Stimulated activated CD8-positive, alpha-beta memory T cell treated with anti-CD3 and anti-CD28 coated beads, Interleukin-7, amount 100 ng/mL, for 24 hours (primary cell): ENCODE measurements at places on chromosomes 6 and 20.

- DNase-seq: peak; percentile 58
Observed at GRCh38 chr20:49608752-49609670, 41.1 kb upstream of the PTGIS start.

- no peak for DNase-seq
Observed at GRCh38 chr20:23782366-23782983, 31.7 kb upstream of the CST1 start.

DNA sequence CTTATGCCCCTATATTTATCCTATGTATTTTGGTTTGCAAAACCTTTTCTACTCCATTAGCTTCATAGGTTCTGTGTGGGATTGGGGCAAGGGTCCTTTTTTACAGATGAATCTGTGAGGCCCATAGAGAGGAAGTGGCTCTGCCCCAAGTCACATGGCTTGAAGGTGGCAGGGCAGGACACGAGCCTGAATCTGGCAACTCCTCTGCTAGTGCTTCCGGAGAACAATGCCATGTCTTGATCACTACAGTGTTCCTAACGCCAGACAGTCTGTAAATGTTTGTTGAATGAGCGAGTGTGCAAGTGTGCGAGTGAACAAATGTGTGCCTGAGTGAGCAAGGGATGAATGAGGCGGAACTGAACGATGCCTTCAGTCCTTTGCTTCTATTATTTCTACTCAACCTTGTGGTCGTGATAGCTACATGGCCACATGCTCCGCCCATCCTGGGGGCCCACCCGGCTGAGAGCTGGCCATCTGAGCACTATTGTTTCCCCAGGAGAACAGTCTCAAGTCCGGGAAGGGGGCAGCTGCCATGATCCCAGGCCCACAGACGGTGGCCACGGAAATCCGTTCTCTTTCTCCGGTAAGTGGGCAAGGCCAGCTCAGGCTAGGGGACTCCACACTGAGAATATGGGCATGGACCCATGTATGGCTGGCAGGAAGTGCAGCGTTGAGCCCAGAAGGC lies 17.8 kb upstream of the AAR2 start:
- DNase-seq: no peak

DNA sequence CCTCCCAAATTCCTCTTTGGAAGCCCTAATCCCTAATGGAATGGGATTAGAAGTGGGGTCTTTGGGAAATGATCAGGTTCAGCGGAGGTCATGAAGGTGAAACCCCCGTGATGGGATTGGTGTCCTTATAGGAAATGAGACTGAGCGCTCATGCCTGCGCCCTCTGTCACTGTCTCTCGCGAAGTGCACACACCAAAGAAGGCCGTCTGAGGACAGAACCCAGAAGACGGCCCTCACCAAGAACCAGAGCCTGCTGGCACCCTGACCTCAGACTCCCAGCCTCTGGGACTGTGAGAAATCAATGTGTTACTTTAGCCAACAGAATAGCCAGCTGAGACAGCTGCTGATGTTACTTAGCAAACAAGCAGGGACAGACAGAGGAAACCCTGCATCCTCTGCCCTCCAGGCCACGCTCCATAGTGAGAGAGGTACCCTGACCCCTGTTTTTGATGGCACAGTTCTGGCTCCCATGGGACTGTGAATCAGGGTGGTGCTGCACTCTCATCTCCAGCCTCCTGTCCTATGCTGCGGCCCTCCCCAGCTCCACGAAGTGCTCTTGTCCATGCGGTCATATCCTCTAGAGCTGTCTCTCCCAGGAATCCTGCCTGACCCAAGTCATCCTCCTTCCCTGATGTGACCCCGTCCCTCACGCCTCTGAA lies 369.3 kb downstream of the ZFAND3 start:
- no peak for DNase-seq

DNA sequence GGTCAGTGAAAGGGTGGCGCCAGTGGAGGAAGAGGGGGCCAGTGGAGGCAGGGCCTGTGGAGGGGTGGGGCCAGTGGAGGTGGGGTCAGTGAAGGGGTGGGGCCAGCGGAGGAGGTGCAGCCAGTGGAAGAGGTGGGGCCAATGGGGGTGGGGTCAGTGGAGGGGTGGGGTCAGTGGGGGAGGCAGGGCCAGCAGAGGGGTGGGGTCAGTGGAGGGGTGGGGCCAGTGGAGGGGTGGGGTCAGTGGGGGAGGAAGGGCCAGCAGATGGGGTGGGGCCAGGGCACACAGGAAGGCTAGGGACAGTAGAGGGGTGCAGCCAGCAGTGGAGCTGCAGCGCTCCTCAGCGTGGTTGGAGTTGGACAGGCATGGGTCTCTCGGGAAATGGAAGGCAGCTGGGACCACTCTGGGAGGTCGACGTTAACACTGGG lies 18.7 kb downstream of the ADRM1 start:
- DNase-seq: no peak

- no peak for DNase-seq
Observed at GRCh38 chr20:38202982-38203293, 37.9 kb upstream of the TGM2 start.

GRCh38 chr20:62277253-62277652 lies 25.5 kb upstream of the ADRM1 start:
- DNase-seq: no peak

GRCh38 chr6:10722570-10722819 lies 375 bp upstream of the TMEM14C start:
- no peak for DNase-seq

GRCh38 chr20:47269309-47270165 lies 87.0 kb downstream of the ZMYND8 start:
- DNase-seq: no peak

DNA sequence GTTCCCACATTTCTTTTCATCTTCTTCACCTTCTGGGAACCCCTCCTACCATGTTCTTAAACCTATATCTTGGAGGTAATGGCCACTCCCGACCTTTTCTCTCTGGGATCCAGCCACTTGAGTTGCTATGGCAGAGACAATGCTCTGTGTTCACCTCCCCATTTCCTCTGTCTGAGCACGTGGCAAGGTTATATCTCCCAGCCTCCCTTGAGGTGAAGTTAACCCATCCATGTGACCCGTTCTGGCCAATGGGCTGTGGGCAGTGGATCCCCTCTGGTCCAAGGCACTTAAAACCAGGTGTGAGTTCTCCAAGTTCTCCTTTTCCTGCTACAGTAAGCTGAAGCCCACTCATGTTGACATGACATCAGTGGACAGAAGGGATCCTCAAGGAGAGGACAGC lies 261.4 kb downstream of the LRFN2 start:
- no peak for DNase-seq

DNA sequence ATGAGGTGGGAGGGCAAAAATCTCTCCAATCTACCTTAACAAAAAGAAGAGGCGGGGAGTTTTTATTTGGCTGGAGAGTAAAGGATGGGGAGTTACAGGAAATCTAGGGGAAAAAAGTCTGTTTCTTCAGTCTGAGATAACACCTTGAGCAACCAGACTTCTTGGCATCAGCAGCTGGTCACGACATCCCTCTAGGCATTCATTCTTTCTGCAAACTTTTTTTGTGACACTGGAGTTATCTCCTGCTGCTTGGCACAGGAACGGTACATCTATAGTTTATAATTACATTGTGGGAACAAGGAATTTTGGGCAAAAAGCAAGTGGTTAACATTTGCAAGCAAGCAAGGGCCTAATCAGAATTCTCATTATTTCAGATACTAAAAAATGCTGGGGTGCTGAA lies 50.6 kb upstream of the IFNGR1 start:
- no peak for DNase-seq

DNA sequence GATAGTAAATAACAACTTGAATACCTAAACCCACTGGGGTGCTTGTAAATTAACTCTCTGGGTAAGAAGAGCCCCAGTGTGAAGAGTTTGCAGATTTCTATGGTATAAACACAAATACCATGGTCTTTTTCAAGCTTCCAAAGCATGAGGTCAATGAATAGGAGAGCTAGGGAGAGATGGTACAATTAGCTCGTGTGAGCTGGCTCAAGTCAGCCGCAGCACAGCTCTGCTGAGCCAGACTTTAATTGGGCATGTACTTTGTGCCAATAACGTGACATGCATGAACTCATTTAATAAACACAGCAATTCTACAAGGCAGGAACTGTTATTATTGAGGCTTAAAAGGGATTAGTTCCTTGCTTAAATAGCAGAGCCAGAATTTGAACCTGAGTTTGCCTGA lies 684.2 kb downstream of the KIF16B start:
- no peak for DNase-seq

DNA sequence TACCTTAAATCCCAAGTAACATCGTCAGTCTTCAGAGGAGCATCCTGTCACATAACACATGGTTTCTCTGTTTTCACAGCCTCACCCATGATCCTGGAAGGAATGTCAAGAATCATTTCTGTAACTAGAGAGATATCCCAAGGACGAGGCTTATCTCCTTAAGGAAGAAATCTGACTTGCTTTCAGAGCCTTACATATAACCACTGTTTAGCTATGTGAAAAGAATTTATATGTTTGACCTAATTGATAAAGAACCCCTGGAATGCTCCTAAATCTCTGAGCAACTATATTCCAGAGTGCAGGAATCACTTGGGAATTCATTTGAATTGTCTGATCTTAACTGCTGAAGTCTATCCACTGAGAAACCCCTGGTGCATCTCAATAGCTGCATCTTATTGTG lies 243.1 kb downstream of the ALDH8A1 start:
- no peak for DNase-seq

DNA sequence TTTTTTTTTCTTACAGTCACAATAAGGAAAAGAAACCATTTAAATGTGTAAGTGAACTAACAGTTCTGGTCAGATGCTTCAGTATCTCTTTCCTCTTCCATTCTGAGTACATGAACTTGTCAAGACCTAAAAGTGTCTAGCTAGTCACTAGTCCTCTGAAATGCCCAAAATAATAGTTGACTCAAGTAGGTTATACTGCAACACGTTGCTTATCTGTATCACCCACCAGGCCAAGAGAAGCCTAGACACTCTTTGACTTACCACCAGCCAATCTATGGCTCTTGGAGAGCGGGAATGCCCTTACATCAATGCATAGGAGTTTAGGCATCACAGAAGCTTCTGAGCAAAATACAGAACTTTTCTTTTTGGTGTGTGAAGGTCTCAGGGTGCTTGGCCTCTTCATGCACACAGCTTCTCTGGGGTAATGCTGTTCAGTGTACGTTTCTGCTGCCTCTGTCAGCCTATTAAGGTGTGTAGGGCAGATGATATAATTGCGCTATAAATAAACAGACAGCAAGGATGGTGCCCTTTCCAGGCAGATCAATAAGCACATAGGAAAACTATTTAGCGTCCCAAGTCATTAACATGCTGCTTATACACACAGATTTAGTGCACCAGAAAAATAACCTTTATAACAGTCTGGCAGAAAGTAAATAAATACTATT lies 7.8 kb upstream of the GFOD1 start:
- no peak for DNase-seq

GRCh38 chr6:15402406-15403045 lies 156.7 kb downstream of the JARID2 start:
- DNase-seq: no peak

- no peak for DNase-seq
Observed at GRCh38 chr6:43077333-43077809, 1.3 kb downstream of the PTK7 start.

GRCh38 chr20:1718604-1719384 lies 61.2 kb upstream of the SIRPG start:
- no peak for DNase-seq

- DNase-seq: no peak
Observed at GRCh38 chr6:159490298-159490937, 202.6 kb downstream of the SOD2 start.

- DNase-seq: no peak
Observed at GRCh38 chr20:39878320-39878719, 810.7 kb downstream of the MAFB start.

DNA sequence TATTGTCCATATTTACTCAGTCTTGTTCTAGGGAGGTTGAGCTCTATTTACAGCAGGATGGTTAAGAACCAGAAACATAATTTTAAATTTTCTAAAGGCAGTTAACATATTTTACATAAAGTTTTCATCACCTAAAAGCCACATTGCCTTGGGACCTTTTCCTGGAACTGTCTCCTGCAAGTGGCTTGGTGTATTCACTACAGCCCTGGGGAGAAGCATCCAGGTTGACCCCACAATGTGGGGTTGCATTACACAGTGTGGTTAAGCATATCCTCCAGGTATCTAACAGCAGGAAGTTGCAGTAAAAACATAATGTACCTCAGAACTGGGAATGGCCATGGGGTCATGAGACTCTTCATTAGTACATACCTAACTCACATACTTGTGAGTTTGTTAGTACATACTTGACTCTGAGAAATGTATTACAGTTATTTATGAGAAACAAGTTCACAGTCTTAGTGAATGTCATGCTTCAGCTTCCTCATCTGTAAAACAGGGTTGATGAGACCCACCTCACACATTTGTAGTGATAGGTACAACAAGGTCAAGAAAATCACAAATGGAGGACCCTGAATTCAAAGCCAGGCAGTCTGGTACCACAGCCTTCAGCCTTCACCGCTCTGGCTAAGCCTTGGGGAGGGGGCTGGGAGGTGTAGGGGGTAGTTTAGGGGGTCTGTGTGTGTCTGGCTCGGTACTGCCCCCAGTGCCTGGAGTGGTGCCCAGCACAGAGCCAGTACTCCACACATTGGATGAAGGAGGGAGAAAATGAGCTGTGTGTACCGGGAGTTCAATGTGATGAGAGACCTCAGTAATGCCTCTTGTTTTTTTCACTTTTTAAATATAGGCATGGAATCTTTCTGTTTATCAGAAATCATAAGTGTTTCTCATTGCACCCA lies 52.9 kb downstream of the KAT14 start:
- no peak for DNase-seq

DNA sequence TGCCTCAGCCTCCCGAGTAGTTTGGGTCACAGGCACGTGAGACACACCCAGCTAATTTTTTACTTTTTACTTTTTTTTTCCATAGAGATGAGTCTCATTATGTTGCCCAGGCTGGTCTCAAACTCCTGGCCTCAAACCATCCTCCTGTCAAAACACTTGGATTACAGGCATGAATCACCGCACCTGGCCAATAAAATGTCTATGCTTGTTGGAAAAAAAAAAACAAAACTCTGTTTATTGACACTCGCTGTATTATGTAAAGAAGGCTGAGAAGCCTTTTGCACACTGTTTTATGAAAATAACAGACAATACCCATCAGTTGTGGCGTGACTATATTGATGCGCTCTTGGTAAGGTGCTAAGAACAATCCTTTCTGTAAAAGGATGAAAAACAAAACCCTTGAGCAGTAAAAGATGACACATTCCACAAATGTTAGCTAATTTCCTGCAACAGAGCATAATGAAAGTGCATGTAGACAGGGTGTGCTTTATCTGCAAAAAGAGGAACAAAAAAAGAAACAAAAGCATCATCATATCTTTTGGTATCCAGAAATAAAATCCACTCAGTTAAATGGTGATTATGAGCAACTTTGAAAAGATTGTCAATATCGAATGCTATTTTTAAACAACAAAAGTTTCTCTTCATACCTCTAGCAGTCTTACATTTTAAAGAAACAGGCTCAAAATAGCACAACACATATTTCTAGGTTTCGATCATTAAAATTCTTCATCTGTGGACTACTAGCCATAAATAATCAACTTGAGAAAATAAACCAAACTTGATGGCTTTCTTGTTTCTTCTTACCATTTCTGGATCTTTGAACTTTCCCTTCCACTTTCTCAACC lies 108.3 kb upstream of the PHACTR1 start:
- DNase-seq: no peak
